Renal pelvis (tissue), 12 donors: ENCODE measurements at places on chromosomes 4 and X.

DNA sequence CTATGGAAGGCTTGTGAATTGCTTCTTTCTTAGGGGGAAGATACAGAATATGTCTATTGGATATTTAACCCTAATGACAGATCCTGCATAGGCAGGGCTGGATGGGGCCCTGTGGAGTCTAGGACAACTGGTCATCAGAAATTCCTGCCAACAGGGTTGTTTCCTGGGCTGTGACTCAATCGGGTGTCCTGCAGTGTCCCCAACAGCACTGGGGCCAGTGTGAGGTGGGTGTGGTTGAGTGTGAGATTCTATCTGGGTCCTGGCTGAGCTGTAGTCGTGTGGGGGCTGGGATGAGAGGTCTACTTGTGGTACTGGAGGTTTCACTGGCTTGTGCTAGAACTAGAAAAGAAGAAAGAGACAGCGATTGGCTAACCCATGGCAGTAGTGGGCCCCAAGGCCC, 87.3 kb upstream of the WDR1 start:
- DNase-seq, result no peak

DNA sequence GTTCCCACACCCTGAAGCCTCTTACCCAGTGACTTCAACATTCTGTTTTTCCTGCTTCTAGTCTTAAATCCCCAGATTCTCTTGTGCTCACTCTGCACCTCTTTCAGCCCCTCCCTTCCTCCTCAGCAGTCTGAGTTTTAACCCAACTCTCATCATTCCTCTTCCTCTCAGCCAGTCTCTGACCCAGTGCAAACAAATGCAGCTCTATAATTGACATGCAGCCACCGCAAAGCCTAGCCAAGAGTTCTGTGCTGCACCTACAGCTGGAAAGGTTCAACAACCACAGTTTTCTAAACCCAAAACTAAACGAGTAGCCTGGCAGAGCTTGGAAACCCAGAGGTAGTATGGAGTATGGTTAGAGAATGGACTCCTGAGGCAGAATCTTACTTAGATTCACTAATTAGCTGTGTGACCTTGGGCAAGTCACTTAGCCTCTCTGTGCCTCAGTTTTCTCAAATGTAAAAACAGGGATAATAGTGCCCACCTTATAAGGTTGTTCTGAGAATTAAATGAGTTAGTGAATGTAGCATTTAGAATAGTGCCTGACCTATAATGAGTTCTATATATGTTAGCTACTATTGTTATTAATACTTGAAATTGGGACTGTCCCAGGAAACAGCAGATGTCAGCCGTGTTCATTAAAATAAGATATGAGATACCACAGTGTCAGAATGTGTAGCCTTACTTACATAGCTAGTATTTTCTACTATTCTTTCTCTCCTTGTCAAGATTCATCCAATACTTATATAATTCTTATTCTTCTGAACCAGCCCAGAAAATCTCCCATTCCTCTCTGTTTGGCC, 3.5 kb downstream of the TMEM154 start:
- DNase-seq, result no peak

DNA sequence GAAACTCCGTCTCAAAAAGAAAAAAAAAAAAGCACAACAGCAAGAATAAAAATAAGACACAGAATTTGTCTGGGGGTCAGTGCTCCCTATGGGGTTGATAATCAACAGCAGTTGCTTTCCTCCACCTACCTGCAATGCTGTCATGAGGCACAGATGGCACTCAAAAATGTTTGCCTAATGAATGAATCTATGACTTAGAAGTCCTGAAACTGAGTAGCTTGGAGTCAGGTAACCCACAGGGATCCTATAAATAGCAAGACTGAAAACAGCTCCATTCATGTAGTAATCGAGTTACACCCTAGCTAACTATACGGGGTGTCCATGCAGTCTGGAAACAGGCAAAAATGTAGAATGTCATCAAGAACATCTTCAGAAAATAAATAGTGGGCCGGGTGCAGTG, 19.8 kb upstream of the DDX3X start:
- DNase-seq, result no peak

GRCh38 chr4:189121336-189121735, 819.3 kb upstream of the FRG1 start:
- no peak for DNase-seq

- no peak for DNase-seq
Measured at GRCh38 chr4:25489253-25489797, 112.3 kb downstream of the ANAPC4 start.

DNA sequence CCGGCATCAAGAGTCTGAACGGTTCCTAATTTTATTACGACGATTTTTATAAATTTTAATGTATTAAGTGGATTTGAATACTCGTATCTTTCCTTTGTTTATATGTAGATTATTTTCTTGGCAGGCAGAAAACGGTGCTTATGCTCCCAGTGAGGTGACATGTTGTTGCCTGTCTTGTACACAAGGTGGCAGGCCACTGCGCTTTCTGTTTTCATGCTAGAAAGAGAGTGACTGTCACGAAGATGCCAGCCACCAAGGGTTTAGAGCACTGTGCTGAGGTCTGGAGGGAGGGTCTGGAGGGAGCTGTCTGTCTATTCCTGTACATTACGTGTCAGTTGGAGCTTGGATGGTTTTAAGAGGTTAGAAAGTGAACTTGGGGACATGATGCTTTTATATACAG, 87.7 kb downstream of the SHROOM2 start:
- no peak for DNase-seq

DNA sequence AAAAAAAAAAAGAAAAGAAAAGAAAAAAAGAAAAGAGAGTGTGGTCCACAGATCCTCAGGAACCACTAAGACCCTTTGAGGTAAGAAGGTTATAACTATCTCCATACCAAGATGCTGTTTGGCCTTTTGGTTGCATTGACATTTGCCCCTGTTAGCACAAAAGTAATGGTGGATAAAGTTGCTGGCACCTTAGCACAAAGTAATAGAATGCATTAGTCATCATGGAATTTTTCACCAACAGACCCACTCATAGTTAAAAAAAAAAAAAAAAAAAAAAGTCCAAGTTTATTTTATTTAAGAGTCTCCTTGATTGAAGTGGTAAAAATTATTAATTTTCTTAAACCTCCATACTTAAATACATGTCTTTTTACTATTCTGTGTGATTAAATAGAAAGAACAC, 78.4 kb upstream of the RBPJ start:
- DNase-seq, result no peak

- no peak for DNase-seq
Measured at GRCh38 chrX:111465669-111466068, 45.8 kb upstream of the SERTM2 start.

GRCh38 chr4:54668014-54668611, 10.4 kb downstream of the KIT start:
- DNase-seq, result no peak

GRCh38 chr4:179521952-179522351, 2079.7 kb upstream of the AGA start:
- DNase-seq, result no peak

DNA sequence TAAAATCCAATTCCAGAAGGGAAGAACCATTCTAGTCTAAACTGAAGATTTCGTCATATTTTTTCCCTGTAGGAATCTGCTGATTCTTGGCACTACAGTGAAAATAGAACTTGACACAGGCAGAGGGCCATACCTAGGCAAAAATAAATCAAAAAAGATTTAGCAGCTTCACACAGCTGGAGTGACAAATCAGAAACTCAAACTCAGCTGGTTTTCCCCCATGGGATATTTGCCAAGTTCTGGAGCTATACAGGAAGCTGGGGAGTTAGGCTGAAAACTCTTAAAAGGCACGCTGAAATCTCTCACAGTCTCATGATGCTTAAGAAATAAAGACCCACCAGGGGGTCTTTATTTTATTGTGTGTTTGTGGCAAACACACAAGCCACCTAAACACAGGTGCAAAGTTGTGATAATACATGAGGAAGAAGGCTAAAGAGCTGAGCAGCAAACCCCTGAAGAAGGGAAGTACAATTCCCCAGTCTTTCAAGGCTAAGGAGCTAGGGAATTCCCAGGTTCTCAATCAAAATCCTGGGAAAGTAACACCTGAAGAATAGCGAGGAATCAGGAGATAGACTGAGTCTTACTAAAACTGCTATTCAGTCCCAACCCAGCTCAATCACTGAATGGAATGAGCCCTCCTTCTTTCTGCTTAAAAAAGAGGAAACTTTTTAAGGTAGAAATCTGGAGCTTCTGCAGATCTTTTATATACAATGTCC, 32.1 kb upstream of the BEND2 start:
- no peak for DNase-seq

DNA sequence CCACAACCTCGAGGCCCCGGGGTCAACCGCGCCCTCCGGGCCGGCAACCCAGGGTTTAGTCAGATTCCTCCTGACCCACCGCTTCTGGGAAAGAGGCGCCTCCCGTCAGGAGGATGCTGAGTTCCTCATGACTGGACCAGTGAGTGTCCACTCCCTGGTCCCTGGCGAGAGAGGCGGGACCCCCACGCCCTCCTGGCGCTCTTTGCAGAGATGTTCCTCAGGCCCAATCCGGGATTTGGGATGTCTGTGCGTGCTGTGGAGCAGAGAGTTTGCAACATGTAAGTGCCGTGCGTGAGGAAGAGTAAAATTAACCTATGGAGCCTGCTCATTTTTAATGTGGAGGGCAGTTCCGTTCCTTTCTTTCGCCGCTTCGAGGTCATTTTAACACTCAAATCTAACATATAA, 824 bp upstream of the UGDH start:
- DNase-seq, result no peak

DNA sequence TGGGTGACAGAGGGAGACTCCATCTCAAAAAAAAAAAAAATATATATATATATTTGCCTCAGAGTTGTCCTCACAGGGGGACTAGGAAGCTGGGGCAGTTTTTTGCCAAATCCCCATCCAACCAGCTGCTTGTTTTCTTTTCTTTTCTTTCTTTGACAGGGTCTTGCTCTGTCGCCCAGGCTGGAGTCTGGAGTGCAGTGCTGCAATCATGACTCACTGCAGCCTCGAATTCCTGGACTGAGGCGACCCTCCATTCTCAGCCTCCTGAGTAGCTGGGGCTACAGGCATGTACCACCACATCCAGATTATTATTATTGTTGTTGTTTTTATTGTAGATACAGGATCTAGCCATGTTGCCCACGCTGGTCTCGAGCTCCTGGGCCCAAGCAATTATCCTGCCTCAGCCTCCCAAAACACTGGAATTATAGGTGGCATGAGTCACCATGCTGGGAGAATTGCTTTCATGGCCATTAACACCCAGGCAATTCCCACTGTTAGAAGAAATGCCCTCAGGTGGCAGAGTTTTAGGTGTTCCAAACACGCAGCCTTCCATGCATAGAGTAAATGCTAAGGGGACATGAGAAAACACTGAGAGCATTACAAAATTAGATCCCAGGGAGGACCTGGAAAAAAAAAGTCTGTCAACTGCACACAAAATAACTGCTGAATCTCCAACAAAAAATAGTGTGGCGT, 98.0 kb downstream of the ARHGAP6 start:
- no peak for DNase-seq

GRCh38 chr4:5752376-5753184, 41.6 kb downstream of the EVC start:
- DNase-seq, result no peak
